ENCODE measurements at places on chromosomes 6 and 20. TPM values are rescaled to one million over a fixed set of nuclear protein-coding genes. Genes with fewer than 3 reads are reported as not detected.

GRCh38 chr6:144931172-144932035 lies 646.3 kb downstream of the UTRN start:
- DNase-seq = no peak

GRCh38 chr6:63571361-63572043 lies 778 bp upstream of the LOC128125822 start:
- DNase-seq = peak; percentile 61

DNA sequence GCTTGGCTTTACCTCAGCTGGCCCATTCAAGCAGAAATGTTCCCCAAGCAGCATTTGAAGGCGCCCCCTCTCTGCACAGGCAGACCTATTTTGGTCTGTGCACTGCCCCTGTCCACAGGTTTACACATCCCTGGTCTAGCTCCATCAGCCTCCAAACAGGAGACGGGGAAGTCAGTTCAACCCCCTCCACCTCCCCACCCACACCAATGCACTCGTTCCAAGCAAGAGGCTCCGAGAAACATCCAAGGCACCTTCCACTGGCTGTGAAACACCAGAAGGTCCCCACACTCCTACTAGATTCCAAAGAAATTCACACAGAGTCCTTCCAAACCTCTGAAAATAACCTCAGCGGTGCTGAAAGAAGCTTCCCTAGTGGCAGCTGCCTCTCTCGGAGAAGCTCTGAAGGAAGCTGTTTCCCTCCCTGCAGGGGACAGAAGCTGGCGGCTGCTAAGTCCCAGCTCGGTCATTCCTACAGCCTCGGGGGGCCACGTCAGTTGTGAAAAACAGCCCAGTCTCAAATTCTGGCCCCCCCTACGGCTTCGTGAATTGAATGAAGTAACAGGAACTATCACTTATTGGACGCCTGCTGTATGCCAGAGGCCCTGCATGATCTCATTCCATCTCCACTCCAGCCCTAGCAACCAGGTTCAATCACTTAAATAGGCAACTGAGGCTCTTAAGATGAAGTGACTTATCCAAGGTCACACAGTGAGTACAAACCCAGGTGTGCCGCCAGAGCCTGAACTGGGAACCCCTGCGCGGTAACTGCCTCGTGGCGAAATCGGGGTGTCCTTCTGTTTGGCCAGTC lies 815 bp downstream of the SPATA2 start:
- DNase-seq = no peak

GRCh38 chr6:140045116-140045515 lies 670.7 kb upstream of the CITED2 start:
- no peak for DNase-seq

DNA sequence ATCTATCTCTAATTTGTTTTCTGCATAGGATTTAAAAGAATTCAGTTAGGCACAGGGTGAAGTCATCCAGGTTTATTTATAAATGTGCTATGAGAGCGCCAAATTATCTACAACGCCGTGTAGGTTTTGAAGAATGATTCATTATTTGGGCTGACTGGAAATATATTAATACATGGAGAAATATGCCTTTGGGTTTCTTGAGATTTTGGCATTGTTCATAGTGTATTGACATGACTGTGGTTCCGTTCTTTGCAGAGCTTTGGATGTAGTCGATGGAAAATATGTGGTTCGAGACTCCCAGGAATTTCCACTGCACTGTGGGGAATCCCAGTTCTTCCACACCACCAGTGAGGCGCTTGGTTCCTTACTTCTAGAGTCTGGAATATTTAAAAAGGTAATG lies 90.9 kb downstream of the CRYBG1 start:
- no peak for DNase-seq

GRCh38 chr20:63734946-63735858 lies 1.3 kb upstream of the LIME1 start:
- peak; percentile 42 for DNase-seq

DNA sequence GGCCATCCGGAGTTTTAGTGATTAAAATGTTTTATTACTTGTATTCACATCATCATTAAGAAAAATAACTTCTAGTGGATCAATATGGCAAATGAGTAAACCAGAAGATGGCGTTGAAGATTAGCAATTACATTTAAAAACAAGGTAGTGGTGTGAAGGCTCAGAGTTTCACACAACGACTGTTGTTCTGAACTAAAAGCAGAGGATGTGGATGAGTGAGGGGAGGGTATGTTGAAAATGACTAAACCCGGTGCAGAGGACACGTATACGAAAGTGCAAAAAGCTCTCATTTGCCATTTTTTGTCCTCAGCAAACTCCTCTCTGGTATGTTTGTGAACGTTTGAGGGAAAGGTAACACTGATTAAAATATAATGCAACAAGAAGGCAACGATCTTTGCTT lies 1.9 kb upstream of the IRF4 start:
- no peak for DNase-seq

GRCh38 chr6:72809746-72810379 lies 188.0 kb downstream of the KCNQ5 start:
- no peak for DNase-seq

DNA sequence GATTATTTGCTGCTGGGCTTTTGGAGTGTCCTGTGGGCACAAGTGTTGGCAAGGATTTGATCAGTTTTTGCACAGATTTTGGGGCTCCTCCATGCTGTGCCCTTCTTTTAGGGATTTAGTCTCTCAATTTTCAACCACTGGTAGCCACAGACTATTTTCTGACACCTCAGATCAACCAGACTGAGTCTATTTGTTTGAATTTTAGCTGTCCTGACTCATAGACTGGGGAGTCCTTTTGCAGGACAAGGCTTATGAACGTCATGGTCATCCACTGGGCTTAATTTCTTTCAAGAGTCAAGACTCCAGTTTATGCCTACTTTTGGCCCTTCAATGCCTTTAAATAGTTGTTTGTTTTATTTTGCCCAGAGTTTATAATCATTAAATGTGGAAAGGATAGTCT lies 59.3 kb downstream of the BCKDHB start:
- no peak for DNase-seq

DNA sequence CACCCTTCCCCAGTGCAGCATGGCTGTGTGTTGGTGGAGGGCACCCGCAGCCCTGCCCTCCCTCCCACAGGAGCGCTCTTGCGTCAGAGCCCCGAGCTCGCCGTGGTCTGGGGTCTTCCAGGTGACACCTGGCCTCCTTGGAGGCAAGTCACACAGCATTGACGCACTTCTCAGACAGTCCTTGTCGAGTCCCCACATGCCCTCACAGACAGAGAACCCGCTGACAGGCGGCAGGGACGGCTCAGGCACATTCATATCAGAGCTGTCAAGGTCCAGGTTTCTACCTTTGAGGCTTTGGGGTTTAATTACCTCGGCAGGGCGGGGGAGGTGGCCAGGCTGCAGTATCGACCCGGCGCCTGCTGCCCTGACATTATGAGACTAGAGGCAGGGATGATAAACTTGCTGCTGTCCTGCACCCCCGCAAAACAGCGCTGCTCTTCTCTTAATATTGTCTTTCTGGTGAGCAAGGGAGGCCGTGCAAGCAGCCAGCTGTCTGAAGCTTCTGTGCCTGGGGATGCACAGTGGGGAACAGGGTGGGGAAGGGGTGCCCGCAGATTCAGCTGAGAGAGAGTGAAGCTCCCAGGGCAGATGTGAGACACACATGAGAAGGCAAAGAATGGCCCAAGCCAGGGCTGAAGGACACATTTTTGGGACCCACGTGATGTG lies 4.7 kb downstream of the NPEPL1 start:
- no peak for DNase-seq

GRCh38 chr6:68196645-68197044 lies 438.4 kb upstream of the ADGRB3 start:
- no peak for DNase-seq

GRCh38 chr6:35247642-35248231 lies 11.8 kb upstream of the ZNF76 start:
- DNase-seq = no peak

DNA sequence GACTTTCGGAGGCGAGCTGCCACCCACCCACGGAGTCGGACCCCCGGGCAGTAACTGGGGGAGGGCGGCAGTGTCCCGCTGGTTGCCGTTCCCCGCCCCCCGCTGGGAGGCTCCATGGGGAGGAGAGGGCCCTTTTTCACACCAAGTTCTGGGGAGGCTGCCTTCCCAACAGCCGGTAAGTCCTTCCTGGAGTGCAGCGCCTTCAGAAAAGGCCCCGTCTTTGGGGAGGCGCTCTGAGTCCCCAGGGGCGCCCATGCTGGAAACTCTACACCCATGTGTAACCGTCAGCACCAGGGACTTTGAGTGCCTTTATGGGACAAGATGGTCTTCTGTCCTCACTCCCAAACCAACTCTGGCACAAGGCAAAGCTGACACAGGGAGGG lies 430 bp upstream of the SOX18 start:
- no peak for DNase-seq

DNA sequence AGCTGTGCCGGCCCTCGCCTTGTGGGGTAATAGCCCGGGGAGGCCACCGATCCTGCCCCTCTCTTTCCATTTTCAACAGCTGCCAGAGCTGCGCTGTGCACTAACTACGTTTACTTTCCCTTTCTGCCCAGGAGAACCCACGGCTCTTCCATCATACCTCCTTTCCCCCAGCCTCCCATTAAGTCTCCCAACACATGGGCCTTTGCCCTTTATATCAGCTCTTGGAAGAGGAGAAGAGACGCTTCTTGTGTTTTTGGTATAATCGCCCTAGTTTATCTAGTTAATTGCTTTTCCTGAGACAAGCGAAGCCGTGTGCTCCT lies 637 bp downstream of the UBR2 start:
- DNase-seq = no peak

- DNase-seq = no peak
Measured at GRCh38 chr20:3545401-3545925, 74.6 kb downstream of the ATRN start.

DNA sequence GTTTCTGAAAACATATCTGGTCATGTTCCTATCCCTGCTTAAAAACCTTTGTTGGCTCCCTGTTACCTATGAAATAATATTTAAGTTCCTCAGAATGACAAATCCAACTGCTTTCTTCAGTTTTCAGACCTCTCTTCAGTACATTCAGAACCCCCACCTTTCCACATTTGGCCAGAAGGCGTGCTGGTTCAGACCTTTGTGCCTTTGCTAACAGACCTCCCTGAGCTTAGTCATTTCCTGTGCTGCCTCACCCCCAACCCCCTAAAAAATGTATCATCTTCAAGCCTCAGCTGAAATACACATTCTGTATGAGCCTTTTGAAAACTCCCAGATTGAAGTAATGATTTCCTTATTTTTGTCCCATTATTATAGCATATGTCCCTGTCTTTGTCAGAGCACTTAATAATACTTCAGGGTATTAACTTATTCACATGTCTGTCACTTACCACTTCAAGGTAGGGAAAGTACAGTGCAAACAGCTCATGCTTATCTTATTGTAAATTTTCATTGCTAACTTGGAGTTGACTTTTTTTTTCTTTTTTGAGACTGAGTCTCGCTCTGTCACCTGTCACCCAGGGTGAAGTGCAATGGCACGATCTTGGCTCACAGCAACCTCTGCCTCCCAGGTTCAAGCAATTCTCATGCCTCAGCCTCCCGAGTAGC lies 19.7 kb downstream of the FAM217A start:
- no peak for DNase-seq

GRCh38 chr20:19701429-19701828 lies 56.6 kb upstream of the RIN2 start:
- DNase-seq = no peak

DNA sequence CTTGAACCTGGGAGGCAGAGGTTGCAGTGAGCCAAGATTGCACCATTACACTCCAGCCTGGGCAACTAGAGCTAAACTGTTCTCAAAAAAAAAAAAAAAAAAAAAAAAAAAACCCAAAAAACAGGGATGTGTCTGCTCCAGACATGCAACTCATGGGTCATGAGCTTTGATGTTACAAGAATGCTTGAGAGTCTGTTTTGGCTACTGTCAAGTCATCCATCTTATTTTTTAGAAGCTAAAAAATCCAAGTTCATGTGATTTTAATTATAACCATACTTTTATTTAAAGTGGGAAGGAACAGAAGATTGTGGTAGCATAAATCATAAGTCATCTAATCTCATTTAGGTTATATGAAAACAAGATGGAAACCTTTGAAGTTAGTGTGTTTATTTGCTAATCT lies 120.6 kb downstream of the PDE7B start:
- DNase-seq = no peak

GRCh38 chr20:47859278-47859677 lies 74.0 kb upstream of the SULF2 start:
- no peak for DNase-seq

DNA sequence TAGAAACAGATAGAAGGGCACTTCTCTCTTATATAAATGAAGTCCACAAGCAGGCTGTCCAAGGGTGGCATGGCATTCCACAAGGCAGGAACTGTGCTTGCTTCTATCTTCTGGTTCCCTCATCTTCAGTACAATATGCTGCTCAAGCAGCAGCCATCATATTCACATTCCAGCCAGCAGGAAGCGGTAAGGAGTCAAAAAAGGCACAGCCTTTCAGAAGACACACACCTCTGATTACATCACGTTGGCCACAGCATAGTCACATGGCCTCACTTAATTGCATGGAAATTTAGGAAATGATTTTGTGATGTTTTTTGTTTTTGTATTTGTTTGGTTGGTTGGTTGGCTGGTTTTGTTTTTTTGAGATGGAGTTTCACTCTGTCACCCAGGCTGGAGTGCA lies 19.0 kb downstream of the REM1 start:
- DNase-seq = no peak

GRCh38 chr6:126091466-126091865 lies 105.1 kb downstream of the TRMT11 start:
- DNase-seq = no peak

GRCh38 chr20:36496707-36497669 lies 44.3 kb upstream of the MYL9 start:
- DNase-seq = no peak

DNA sequence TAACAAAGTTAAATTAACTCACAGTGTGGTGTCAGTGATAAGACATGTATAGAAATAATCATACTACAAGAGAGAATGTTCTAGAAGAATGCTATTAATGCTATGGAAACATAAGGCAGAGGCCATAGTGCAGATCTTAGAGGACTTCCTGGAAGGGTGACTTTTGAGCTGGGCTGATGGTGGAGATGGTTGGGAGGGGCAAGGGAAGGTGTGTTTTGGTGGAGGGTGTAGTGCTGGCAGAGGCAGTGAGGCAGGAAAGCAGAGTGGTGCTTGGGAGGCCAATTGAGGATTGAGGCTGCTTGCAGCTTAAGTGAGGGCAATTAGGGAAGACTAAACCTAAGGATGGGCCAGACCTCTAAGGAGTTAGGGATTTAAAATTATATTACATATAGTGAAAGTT lies 58.5 kb upstream of the FNDC1 start:
- no peak for DNase-seq

GRCh38 chr6:16494793-16495192 lies 256.4 kb downstream of the GMPR start:
- no peak for DNase-seq

Gene TDP2
- total RNA-seq = 26.2 TPM

Gene CST8
- not detected for total RNA-seq

Gene C2
- 15.1 TPM for total RNA-seq

Gene CYP39A1
- 15.5 TPM for total RNA-seq

Gene SLC13A3
- total RNA-seq = 1.4 TPM

Gene MICA
- 29.2 TPM for total RNA-seq

Gene GMEB2
- total RNA-seq = 9.1 TPM

Gene OPRM1
- total RNA-seq = not detected

Gene GPX5
- not detected for total RNA-seq

Gene ROMO1
- 105 TPM for total RNA-seq

Data from ovary (tissue), 10 donors.